ENCODE measurements at places on chromosomes 16 and 17.

DNA sequence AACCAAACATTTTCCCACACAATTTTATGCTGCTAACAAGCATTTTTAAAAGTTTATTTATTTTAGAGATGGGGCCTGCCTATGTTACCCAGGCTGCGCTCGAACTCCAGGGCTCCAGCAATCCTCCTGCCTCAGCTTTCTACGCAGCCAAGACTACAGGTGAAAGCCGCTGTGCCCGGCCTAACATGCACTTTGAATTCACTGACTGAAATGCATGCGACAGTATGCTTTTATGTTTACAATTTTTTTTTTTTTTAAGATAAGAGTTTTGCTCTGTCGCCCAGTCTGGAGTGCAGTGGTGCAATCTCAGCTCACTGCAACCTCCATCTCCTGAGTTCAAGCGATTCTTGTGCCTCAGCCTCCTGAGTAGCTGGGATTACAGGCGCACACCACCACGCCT is 47.8 kb downstream of the MAP1LC3B start:
- DNase-seq, result no peak

DNA sequence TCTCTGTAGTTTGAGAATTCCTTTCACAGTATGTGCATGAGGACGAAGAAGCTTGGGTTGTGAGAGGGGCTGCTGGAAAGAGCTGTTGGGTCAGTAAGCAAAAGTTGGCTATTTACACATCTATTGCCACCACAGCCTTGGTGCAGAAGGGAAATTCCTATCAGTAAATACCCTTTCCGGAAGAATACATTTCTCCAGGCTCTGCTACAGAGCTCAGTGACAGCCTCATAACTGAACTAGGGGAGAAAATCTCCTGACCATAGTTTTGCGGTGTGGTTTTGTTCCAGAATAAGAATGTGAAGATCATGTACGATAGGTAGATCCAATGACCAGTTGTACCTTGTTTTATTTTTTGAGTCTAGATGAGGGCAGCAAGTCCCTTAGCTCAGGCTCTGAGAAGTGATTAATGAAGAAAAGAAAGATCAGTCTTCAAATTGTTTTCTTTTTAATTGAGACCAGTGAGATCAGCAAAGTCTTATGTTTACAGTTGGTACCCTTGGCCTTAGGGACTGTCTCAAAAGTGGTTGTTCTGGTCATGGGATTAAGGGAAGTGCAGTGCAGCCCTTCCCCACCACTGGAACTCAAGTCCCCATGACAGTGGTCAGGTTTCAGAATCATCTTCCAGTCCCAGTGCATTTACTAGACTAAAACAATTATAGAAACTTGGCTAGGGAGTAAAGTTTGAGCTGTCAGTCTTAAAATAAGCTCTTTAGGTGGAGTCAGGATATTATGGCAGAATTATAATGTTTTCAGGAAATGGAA is 123.5 kb downstream of the PHKB start:
- DNase-seq, result no peak

DNA sequence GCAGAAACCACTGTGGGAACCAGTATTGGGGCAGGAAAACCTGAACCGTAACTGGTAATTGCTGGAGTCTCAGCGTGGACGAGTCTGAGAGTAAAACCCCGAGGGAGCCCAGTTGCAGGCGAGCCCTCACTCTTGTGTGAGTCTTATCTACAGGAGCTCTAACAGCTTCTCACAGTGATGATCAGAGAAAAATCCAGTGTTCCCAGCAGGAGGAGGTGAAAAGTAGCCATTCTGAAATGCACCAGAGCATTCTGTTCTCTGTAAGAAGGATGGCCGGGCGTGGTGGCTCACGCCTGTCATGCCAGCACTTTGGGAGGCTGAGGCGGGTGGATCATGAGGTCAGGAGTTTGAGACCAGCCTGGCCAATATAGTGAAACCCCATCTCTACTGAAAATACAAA is 161.2 kb downstream of the COPRS start:
- no peak for DNase-seq

DNA sequence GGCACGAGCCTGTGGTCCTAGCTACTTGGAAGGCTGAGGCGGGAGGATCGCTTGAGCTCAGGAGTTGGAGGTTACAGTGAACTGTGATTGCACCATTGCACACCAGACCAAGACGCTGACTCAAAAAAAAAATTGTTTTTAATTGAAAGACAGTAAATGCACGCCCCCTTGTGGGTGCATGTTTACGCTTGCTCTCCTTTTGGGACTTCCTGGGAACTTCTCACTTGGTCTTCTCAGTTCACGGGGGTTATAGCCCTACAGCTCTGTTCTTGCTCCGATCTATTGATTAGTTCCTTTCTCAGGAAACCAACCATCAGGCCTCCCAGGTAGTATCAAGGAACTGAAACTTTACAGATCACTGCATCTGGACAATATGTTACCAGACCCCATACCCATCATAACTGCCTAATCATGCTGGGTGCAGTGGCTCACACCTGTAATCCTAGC is 14.2 kb upstream of the RIPOR1 start:
- DNase-seq, result peak; percentile 83

DNA sequence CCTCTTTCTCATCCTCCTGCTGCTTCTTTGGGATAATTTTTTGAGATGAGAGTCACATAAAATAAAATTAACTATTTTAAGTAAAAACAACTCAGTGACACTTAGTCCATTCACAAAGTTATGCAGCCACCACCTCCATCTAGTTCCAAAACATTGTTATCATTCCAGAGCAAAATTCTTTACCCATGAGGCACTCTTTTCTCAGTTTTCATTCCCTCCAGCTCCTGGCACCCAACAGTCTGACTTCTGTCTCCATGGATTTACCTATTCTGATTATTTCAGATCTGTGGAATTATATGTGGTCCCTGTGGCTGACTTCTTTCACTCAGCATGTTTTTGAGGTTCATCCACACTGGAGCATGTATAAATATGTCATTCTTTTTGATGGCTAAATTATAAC is 239.9 kb upstream of the DYNLRB2 start:
- no peak for DNase-seq

DNA sequence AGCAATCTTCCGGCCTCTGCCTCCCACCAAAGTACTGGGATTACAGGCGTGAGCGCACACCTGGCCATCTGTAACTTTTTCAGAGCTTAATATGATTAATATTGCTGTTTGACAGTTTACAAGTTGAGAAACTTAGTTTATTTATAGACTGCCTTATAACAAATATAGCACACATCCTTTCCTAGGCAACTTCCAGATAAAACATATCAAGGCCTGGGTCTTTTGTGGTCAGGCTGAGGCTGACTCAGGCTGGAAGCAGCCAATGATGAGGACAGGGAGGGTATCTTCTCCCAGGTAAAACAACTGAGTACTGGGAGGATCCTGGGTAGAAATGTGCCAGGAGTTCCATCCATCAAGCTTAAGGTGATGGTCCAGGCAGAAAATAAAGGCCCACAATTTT is 16.2 kb downstream of the LUC7L start:
- DNase-seq, result no peak

DNA sequence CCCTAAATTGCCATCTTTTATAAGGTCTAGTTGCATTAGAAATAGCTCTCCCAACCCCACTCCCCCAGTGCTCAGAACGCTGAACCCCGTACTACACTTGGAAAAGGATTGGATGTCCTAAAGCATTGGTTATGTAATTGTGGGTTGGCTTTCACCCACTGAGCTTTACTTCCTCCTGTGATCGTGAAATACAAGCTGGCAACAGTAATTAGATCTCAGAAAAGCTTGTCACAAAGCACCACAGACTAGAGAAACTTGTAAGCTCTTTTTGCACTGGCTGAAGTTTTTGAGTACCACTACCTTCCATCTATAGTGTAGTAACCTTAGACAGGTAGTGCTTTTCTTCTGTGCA is 54.4 kb downstream of the SIAH1 start:
- DNase-seq, result no peak

GRCh38 chr16:50398336-50398735 is 29.5 kb upstream of the BRD7 start:
- DNase-seq, result no peak

DNA sequence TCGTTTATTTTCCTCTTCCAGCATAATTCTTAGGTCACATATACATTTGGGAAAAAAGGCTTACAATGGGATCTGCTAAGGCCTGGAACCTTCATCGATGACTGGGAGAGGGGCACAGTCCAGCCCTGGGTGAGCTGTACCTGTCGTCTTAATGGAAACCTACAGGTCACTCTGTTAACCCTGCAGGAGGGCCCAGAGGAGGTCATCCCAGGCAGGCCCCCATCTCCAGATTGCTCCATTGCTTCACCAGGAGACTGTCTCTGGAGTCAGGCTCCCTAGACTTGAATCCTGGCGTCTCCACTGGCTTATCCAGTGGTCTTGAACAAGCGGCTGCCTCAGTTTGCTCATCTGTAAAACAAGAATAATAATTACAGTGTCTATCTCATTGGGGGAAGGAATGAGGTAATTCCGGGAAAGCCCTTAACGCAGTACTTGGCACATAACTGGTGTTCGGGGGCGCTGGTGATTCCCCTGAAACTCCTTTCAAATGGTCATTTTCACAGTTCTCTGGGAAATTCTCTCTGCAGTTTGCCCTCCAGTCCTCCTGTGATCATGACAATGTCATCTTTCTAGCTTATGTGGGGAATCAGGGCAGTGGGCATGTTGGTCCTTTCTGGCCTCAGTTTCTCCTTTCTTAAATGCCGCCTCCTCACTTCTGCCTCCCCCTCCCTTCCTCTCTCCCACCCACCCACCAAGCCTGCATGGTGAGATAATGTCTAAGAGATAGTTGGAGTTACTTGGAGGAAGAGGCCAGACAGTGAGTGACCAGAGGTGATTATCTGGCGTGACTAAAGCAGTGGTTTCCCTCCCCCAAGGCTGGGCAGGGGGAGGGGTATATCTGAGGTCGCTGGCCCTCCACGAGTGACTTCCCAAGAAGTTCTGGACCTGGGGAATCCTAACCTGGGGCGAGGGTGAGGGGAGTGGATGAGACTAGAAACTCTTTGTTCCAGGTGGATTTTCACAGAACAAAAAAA is 31.3 kb upstream of the TAC4 start:
- no peak for DNase-seq

- no peak for DNase-seq
These were observed 7.1 kb downstream of the GRB7 start for GRCh38 chr17:39744836-39745215.

GRCh38 chr17:13044572-13045065 is 26.8 kb upstream of the ELAC2 start:
- DNase-seq, result no peak

DNA sequence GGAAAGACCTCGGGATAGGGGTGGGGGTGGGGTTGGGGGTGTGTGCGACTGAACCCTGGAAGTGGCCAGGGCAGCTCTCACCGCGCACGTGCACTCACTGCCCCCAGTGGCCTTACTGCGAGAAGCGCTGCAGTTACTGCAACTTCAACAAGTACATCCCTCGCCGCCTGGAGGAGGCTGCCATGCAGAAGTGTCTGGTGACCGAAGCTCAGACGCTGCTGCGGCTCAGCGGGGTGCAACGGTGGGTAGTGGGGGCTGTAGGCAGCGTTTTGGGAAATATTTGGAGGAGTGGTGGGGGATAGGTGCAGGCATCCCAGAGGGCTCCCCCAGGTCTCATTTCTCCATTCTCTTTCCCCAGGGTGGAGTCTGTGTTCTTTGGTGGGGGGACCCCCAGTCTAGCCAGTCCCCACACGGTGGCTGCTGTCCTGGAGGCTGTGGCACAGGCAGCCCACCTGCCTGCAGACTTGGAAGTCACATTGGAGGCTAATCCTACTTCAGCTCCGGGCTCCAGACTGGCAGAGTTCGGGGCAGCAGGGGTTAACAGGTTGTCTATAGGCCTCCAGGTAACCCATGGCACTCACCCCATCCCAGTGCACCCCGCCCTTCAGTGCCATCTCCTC is 972 bp downstream of the RSAD1 start:
- DNase-seq, result peak; percentile 61

GRCh38 chr17:35132099-35132498 is 10.0 kb downstream of the NLE1 start:
- no peak for DNase-seq

- no peak for DNase-seq
These were observed 80.1 kb upstream of the RPL38 start for GRCh38 chr17:74123350-74123749.

DNA sequence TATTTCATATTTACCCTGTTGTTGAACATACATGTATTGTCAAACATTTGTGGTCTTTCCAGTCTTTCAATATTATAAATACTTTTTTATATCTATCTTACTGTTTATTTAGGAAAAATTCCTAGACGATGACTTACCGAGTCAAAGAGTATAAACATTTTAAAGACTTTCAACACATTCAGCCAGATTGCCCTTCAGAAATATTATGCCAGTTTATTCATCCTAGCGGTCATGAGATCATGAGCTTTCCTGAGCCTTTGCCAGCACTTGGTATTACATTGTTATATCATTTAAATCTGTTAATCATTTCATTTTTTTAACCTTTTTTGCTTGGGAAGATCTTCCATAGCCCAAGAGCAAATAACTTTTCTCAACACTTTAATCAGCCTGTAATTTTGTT is 197.4 kb downstream of the SPECC1 start:
- DNase-seq, result no peak

DNA sequence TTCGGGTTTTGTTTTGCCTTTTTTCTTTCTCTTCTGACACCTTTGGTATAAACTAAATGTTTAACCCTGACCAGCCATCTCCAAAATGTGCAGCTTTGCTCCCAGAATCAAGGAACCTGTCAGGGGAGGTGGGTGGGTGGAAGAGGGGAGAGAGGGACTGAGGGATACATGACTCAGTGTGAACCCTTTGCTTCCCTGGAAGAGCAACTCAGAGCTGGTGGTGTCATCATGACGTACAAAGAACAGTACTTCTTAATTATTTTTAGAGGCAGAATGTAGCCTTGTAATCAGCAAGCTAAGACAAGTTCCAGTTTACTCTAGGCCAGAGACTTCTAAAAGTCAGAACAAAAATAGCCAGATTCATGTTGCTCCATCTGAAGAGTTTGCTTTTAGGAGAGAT is 119.6 kb upstream of the HAS3 start:
- no peak for DNase-seq

- DNase-seq, result no peak
These were observed 15.7 kb downstream of the SLC16A3 start for GRCh38 chr17:82244413-82245133.

DNA sequence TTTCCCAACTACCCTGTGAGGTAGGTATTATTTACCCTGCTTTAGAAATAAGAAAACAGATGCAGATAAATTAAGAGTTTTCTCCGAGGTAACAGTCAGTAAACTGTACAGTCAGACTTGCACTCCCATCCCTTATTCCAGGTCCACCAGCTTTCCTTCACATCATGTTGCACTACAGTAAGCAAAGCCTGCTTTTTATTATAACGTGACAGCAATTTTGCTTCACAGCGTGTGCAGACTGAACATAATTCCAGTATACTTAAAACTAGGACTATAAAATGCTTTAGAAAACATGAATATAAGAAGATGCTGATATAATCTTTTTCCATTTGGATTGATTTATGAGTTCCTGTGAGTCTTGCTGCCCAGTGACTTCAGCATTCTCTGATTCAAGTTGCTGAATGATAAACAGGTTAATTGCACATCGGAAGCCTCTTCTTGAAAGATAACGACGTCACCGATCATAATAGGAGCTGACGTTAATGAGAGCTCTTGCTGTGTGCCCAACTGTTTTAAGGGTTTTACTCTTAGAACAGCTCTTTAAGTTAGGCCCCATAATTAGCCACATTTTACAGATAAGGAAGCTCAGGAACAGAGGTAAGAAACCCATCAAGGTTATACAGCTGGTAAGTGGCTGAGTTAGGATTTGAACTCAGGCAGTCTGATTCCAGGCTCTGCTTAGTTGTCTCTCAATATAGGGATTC is 1.4 kb downstream of the LIG3 start:
- no peak for DNase-seq
